ENCODE measurements at places on chromosomes 3 and 15.

- no peak for DNase-seq
- H3K4me3 ChIP-seq = no peak overlapping the region
- H3K27ac ChIP-seq = no peak overlapping the region
- H3K4me1 ChIP-seq = no peaks in the 10 kb centered on the region
- peaks cover 3% of the 10 kb centered on the region for H3K36me3 ChIP-seq
Measured at GRCh38 chr3:66361356-66361755, 139.5 kb downstream of the LRIG1 start.

GRCh38 chr3:42102571-42102970 is 11.4 kb downstream of the TRAK1 start:
- H3K27me3 ChIP-seq = no peaks in the 10 kb centered on the region
- H3K4me1 ChIP-seq = peaks cover 2% of the 10 kb centered on the region
- H3K27ac ChIP-seq = no peak overlapping the region
- no peak for DNase-seq

DNA sequence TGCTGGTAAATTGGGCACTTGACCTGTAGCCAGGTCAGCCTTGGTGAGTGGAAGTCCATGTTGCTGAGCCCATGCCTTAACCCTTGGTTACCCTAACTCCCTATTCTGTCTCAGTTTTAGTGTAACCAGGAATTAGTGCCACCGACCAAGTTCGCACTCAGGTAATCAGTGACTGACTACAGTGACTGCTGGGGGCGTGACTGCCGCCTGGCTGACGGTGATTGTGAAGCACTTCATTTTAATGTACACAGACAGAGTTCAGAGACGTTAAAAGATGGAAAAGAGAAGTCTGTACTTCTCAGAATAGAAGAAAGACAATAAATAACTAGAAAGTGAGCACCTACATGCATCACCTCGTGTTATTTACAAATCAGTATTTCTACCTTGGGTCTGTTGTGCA is 17.3 kb downstream of the CFAP161 start:
- no peak overlapping the region for H3K4me3 ChIP-seq
- H3K4me1 ChIP-seq = no peaks in the 10 kb centered on the region
- DNase-seq = no peak
- H3K36me3 ChIP-seq = no peaks in the 10 kb centered on the region

DNA sequence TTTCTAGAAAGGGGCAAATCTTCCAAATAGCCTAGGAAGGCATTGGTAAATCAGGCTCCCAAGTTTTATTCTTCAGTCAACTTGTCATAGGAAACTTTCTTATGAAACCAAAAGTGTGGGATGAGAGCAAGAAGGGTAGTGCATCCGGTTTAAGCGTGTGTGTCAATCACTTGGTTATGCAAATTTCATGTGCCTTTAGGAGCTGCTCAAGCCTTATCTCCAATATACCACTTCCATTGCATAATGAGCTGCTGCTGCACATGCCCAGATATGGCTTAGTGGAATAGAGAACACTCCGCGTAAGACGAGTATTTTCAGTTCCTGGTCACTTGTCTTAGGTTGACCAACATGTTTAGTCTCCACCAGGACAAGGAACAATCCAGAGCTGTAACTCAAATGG is 242.1 kb downstream of the CBLB start:
- H3K36me3 ChIP-seq = no peaks in the 10 kb centered on the region
- no peaks in the 10 kb centered on the region for H3K27me3 ChIP-seq
- no peak for DNase-seq
- H3K4me3 ChIP-seq = no peak overlapping the region

DNA sequence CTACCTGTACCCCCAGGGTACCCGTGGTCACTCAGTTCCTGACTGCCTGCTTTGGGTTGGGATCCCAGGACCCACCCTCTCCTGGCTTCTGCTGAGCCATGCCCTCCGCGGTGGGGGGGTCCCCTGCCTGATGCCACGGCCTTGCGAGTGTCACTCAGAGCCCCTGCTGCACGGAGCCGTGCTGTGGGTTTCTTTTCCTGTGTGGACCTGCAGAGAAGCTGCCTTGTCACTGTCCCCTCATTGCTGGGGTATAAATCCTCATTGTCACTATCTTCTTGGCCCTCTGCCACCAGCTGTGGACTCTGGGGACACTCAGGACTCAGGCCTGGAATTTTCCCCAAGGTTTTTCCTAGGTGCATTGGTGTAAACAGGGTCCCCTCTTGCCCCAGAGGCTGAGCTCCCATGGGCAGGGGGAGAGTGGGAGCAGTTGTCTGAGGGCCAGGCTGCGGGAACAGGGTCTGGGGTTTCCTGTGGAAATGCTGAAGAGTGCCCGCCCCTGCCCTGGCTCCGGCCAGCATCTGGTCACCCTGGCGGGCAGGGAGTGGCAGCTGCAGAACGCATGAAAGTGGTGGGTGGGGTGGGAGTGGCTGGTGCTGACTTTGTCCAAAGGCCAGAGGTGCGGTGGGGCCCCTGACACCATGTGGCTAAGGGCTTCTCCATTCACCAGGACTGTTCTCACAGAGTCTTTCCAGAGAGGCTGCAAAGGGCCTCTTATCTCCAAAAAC is 191.7 kb downstream of the GOLGA6L6 start:
- no peak overlapping the region for H3K4me3 ChIP-seq
- H3K27me3 ChIP-seq = peaks cover 3% of the 10 kb centered on the region
- no peak overlapping the region for H3K27ac ChIP-seq
- H3K4me1 ChIP-seq = no peaks in the 10 kb centered on the region

GRCh38 chr3:115652738-115653137 is 29.4 kb downstream of the GAP43 start:
- H3K4me3 ChIP-seq = no peak overlapping the region
- no peak for DNase-seq

DNA sequence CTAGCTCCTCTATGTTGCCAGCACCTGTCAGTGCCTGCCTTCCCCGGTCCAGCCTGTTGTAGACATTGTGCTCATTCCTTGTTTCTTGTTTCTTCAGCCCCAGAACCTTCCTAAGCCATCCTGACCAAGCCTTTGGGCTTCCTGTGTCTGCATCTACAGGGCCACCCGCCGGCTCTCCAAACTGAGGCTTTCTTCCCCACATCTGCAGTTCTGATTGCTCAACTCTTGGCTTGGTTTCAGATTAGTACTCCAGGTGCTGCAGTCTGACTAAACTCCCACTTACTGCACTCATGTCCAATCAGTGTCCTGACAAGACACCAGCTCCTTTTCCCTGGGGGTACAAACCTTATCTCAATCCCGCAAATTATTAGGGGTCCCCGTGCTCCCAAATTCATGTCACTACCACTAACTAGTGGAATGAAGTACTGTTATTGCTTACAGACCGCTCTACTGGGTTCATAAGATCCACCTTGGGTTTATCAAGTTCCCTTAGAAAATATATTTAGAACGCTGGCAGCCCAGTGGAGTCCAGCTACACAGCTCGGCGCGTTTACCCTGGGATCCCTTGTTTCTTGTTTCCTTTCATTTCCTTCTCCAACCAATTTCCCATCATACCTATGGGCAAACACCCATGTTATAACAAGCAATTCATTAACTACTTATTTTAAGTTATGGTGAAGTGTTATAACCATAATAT is 114.2 kb upstream of the TJP1 start:
- no peak overlapping the region for H3K4me3 ChIP-seq
- no peak for DNase-seq
- no peaks in the 10 kb centered on the region for H3K4me1 ChIP-seq
- peaks cover 36% of the 10 kb centered on the region for H3K27me3 ChIP-seq
- H3K36me3 ChIP-seq = no peaks in the 10 kb centered on the region
- H3K27ac ChIP-seq = no peak overlapping the region

- H3K4me1 ChIP-seq = no peaks in the 10 kb centered on the region
- H3K36me3 ChIP-seq = no peaks in the 10 kb centered on the region
- no peaks in the 10 kb centered on the region for H3K27me3 ChIP-seq
- no peak for DNase-seq
- H3K27ac ChIP-seq = no peak overlapping the region
- H3K4me3 ChIP-seq = no peak overlapping the region
Measured at GRCh38 chr3:177367788-177368187, 170.5 kb upstream of the TBL1XR1 start.

DNA sequence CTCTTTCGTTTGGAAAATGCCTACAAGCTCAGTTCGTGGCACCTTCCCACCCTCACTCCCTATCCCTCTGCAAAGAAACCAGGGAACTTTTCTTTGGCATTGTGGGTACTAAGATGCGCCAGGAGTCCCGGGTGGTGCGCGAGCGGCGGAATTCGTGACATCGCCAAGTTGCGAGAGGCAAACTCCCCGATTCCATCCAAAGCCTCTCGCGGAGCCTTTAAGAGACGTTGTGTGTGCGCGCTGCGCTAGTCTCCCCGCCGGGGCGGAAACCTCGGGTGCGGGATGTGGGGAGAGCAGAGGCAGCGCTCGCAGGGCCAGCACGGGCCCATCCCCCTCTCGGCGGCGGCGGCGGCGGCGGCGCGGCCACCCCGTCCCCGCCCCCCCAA is 443 bp upstream of the NR2F2 start:
- H3K27me3 ChIP-seq = peaks cover 79% of the 10 kb centered on the region
- H3K27ac ChIP-seq = no peak overlapping the region
- peaks cover 3% of the 10 kb centered on the region for H3K36me3 ChIP-seq
- peak; percentile 25 for DNase-seq

- H3K4me1 ChIP-seq = no peaks in the 10 kb centered on the region
- H3K27ac ChIP-seq = no peak overlapping the region
- no peak for DNase-seq
- H3K36me3 ChIP-seq = no peaks in the 10 kb centered on the region
- no peaks in the 10 kb centered on the region for H3K27me3 ChIP-seq
Measured at GRCh38 chr3:194840661-194841514, 155.2 kb downstream of the FAM43A start.

DNA sequence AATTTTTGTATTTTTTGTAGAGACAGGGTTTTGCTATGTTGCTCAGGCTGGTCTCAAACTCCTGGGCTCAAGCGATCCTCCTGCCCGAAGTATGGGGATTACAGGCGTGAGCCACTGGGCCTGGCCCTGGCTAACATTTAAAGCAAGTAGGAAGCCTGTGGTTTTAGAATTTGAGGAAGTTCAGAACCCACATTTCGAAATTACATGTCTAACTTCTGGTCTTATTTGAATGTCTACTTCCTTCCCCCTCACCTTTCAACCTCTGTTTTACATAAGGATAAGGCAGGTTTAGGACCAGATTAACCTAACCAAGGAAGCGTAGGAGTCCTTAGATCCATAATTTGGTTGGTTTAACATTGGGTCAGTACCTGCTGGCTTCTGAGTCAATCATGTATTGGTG is 120.5 kb upstream of the PROK2 start:
- peaks cover 2% of the 10 kb centered on the region for H3K4me1 ChIP-seq
- no peak overlapping the region for H3K27ac ChIP-seq
- H3K36me3 ChIP-seq = no peaks in the 10 kb centered on the region
- H3K4me3 ChIP-seq = no peak overlapping the region

GRCh38 chr3:76024640-76025039 is 239.3 kb upstream of the ZNF717 start:
- no peak overlapping the region for H3K27ac ChIP-seq
- H3K4me3 ChIP-seq = no peak overlapping the region
- no peak for DNase-seq
- H3K27me3 ChIP-seq = no peaks in the 10 kb centered on the region
- H3K36me3 ChIP-seq = no peaks in the 10 kb centered on the region

- H3K27ac ChIP-seq = no peak overlapping the region
- H3K27me3 ChIP-seq = no peaks in the 10 kb centered on the region
- no peak for DNase-seq
- H3K4me1 ChIP-seq = no peaks in the 10 kb centered on the region
Measured at GRCh38 chr3:81492040-81492439, 269.4 kb downstream of the GBE1 start.

DNA sequence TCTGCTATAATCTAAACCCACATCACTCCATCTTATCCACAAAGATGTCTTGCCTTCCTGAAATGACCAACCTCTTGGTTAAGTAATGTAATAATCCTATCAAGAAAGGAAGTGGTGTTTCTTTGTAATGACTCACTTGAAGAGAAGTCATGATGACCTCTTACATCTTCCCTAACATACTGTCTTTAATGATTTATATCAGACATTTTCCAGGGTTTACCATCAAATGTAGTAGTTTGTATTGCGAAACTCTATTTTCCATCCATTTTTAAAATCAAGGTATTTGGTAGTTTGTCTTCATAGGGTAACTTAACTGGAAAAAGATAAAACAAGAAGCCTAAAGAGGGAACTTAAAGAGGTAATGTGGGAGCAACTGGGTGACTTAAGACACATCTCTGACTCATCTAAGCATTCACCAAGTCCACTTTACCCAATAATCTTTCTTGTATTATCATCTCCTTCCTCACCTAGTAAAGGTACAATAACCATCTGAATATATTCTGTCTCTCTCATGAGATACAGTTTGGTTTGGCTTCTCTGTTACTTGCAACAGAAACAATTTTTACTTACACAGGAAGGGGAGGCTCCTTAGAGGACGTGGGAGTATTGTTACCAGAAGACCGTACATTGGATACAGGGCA is 5.7 kb upstream of the MAPK6 start:
- H3K27ac ChIP-seq = no peak overlapping the region
- peaks cover 38% of the 10 kb centered on the region for H3K4me1 ChIP-seq
- no peaks in the 10 kb centered on the region for H3K36me3 ChIP-seq
- no peaks in the 10 kb centered on the region for H3K27me3 ChIP-seq

DNA sequence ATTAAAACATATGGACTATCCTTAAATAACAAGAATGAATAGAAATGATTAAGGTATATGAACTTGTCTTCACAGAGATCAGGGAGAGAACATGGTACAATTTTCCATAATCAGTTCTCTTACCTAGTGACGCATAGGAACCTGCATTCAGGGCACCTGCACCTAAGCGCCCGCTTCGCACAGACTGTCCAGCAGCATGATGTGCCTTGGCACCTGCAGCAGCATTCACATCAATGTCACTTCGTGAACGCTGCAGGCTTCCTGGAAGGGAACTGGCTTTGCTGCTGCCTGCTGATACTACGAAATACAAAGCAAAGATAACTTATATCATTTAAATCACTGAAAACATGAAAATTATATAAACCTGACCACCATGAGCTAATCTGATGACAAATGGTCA is 115.2 kb downstream of the CLASP2 start:
- H3K4me3 ChIP-seq = no peak overlapping the region
- H3K27ac ChIP-seq = no peak overlapping the region
- H3K27me3 ChIP-seq = no peaks in the 10 kb centered on the region
- peaks cover 39% of the 10 kb centered on the region for H3K36me3 ChIP-seq
- no peaks in the 10 kb centered on the region for H3K4me1 ChIP-seq

- H3K36me3 ChIP-seq = peaks cover 33% of the 10 kb centered on the region
- H3K4me1 ChIP-seq = peaks cover 2% of the 10 kb centered on the region
- DNase-seq = no peak
- no peak overlapping the region for H3K27ac ChIP-seq
- no peak overlapping the region for H3K4me3 ChIP-seq
Measured at GRCh38 chr3:20182206-20182605, 3.8 kb downstream of the SGO1 start.

DNA sequence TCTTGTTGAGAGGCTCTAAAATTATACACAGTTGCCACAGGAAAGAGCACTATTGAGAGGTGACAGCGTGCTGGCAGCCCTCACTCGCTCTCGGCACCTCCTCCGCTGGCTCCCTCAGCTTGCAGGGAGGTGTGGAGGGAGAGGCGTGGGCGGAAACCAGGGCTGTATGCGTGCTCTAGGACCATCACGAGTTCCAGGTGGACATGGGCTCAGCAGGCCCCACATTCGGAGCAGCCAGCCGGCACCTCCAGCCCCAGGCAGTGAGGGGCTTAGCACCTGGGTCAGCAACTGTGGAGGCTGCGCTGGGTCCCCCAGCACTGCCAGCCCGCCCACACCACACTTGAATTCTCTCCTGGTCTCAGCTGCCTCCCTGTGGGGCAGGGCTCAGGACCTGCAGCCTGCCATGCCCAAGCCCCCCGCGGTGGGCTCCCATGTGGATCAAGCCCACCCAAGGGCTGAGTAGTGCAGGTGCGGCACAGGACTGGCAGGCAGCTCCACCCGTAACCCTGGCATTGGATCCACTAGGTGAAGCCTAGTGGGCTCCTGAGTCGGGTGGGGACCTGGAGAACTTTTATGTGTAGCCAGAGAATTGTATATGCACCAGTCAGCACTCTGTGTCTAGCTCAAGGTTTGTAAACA is 460.6 kb upstream of the ALCAM start:
- no peaks in the 10 kb centered on the region for H3K36me3 ChIP-seq
- H3K4me1 ChIP-seq = no peaks in the 10 kb centered on the region
- no peak for DNase-seq
- H3K27ac ChIP-seq = no peak overlapping the region
- H3K27me3 ChIP-seq = no peaks in the 10 kb centered on the region
- H3K4me3 ChIP-seq = no peak overlapping the region

All from activated naive CD4-positive, alpha-beta T cell treated with anti-CD3 and anti-CD28 coated beads for 36 hours (primary cell).